ENCODE measurements at places on chromosomes 7 and 10.

DNA sequence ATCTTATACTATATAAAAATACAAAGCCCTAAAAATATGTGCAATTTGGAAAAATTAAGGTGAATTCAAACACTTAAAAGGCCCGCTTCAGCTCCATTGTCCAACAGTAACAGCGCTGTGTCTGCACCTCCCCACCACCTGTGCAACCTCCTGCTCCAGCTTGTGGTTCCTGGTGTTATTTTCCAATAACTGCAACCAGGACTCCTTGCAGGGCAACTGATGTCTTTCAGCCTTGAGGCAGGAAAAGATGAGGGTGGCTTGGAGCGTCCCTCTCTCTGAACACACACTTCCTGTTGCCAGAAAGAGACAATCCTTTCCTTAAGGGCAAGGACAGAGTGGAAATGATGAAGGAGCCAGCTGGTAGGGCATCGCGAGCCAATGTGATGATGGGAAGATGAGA lies 336.0 kb downstream of the GLRX3 start:
- no peak for DNase-seq

GRCh38 chr10:98302741-98303365 lies 34.9 kb upstream of the LOXL4 start:
- DNase-seq: no peak

- no peak for DNase-seq
Measured at GRCh38 chr10:50316695-50317648, 65.7 kb upstream of the ASAH2 start.

- no peak for DNase-seq
Measured at GRCh38 chr10:116669832-116670644, 49.3 kb downstream of the PNLIPRP2 start.

GRCh38 chr7:44145479-44145968 lies 4.4 kb upstream of the MYL7 start:
- peak; percentile 48 for DNase-seq

DNA sequence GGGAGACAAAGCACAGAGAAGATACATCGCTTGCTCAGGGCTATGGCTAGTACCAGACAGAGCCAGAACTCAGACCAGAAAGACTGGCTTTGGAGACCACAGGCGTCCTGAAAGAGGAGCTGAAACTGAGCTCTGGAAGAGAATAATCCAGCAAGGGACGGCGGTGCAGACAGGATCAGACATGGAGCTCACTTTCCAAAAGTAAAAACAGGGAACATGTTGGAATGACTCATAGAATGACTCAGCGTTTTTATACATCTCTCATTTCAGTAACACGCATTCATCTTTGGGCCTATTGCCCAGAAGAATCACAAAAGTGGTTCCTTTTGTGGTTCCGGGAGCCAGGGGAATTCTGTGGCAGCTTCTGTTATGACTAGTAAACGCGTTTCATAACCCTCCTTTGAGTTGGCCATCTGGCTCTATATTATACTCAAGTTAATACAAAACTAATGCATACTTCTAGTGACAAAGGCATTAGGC lies 37.2 kb downstream of the PLEKHS1 start:
- no peak for DNase-seq

DNA sequence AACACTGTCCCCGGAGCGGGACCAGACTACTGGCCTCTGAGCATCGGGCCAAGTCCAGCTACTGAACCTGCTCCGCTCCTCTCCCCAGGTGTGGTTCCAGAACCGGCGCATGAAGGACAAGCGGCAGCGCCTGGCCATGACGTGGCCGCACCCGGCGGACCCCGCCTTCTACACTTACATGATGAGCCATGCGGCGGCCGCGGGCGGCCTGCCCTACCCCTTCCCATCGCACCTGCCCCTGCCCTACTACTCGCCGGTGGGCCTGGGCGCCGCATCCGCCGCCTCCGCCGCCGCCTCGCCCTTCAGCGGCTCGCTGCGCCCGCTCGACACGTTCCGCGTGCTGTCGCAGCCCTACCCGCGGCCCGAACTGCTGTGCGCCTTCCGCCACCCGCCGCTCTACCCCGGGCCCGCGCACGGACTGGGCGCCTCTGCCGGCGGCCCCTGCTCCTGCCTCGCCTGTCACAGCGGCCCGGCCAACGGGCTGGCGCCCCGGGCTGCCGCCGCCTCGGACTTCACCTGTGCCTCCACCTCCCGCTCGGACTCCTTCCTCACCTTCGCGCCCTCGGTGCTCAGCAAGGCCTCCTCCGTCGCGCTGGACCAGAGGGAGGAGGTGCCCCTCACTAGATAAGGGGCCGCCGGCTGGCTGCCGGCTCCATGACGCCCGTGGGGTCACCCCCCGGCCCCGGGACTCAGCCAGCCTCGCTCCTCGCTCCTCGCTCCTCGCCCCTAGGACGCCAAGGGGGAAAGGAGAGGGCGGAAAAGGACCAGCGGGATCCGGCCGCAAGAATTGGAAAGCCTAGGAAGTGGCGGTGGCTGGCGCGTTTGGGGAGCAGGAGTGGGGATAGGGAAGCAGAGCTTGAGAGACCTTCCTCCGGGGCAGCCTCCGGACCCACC lies 3.4 kb downstream of the EVX1 start:
- no peak for DNase-seq

DNA sequence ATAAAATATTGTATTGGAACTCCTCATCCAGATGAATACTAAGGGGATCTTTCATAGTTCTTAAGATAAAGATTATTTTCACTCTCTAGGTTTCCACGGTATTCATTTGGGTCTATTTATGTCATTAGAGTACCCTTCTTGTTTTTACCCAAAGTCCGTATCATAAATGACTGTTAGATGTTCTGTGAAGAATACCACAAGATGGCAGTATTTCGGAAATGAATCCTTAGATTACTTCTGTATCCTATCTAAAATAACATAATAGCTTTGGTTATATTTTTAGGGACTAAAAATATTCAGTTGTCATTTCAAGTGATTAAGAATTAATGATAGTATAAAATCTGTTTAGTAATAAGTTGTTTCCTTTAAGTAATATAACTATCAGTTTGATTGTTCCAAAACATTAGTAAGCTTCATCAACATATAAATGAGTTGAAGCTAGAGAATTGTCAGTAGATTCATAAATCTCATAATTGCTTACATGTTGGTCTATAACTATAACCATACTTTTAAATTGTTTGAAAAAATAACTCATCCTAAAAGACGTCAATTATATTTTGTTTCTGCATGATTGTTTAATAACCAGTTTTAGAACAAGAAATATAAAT lies 337.5 kb upstream of the KCND2 start:
- DNase-seq: peak; percentile 28

- no peak for DNase-seq
Measured at GRCh38 chr10:12448340-12448728, 99.0 kb downstream of the CAMK1D start.

GRCh38 chr7:116241291-116241690 lies 31.0 kb downstream of the TES start:
- DNase-seq: no peak

GRCh38 chr7:101725921-101726320 lies 91.5 kb upstream of the CUX1 start:
- DNase-seq: no peak

- DNase-seq: no peak
Measured at GRCh38 chr7:107718456-107719193, 25.3 kb upstream of the CBLL1 start.

DNA sequence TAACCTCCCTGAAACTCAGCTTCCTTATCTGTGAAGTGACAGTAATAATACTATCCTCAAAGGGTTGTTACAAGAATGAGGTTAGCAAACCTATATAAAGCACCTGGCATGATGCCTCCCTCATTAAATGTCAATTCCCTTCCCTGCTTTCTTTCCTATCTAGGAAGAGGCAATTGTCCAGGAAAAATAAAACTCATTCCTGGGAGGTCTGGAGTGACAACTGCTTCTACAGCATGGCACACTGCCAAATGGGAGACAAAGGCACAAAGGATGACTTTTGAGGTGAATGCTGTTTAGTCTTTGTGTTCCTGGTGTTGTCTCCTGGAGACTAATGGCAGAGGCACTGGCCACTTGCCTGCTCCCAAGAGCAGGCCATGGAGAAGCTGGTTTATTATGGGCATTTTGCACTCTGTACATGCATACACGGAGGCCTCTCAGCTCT lies 32.2 kb upstream of the PDE1C start:
- DNase-seq: no peak

GRCh38 chr10:118430190-118430589 lies 88.1 kb upstream of the FAM204A start:
- DNase-seq: no peak

GRCh38 chr10:89494068-89494467 lies 41.3 kb downstream of the SLC16A12 start:
- DNase-seq: no peak

GRCh38 chr10:46255801-46256747 lies 30.7 kb upstream of the ANTXRL start:
- DNase-seq: no peak
